A549 treated with GW870086 at 1 μM for 4 hours (cell line): ENCODE measurements at places on chromosomes 11 and 22. TPM values are rescaled to one million over a fixed set of nuclear protein-coding genes. Genes with fewer than 3 reads are reported as not detected.

The OR52N4 gene
- total RNA-seq, result not detected in 5 replicates

The GLYAT gene
- total RNA-seq, result not detected in 5 replicates

The MS4A1 gene
- total RNA-seq, result not detected in 5 replicates

The TMEM151A gene
- total RNA-seq, result 2.2 to 4.0 TPM (median 3.7 TPM) in 5 replicates
